ENCODE measurements at places on chromosomes 5 and 9. TPM values are rescaled to one million over a fixed set of nuclear protein-coding genes. Genes with fewer than 3 reads are reported as not detected.

ISL1 gene
- not detected for total RNA-seq

DMRT2 gene
- not detected for total RNA-seq

PCDHA4 gene
- total RNA-seq: 0.86 TPM

ANKRD33B gene
- total RNA-seq: 3.6 TPM

SHISAL2B gene
- 0.16 TPM for total RNA-seq

CDC20B gene
- 0.09 TPM for total RNA-seq

CYFIP2 gene
- 7.0 TPM for total RNA-seq

LCN15 gene
- not detected for total RNA-seq

SLC35D2 gene
- total RNA-seq: 13.1 TPM

MSMP gene
- total RNA-seq: not detected

SPINK13 gene
- not detected for total RNA-seq

FUT7 gene
- not detected for total RNA-seq
